8988T (cell line): ENCODE measurements at places on chromosomes 12 and 14.
A peak's percentile ranks its signal among the peaks of the same experiment; 100 is the strongest.

DNA sequence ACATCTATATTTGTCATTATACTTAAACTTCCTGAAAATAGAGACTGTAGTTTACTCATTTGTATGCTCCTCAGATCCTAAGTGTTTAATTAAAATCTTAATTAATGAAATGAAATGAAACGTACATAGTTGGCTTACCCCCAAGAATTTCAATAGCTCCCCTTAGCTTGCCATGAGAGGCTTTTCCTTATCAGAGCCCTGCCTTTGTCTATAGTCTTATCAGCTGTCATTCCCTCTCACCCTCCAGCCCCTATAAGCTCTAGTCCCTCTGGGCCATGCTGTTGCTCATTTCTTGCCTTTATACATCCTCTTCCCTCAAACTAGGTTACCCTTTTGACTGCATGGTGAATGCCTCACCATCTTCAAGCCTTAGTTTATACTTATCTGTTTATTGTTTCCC is 1.1 kb upstream of the RTRAF start:
- DNase-seq: no peak

GRCh38 chr14:53458368-53458814 is 305.3 kb upstream of the DDHD1 start:
- DNase-seq: peak; percentile 12

DNA sequence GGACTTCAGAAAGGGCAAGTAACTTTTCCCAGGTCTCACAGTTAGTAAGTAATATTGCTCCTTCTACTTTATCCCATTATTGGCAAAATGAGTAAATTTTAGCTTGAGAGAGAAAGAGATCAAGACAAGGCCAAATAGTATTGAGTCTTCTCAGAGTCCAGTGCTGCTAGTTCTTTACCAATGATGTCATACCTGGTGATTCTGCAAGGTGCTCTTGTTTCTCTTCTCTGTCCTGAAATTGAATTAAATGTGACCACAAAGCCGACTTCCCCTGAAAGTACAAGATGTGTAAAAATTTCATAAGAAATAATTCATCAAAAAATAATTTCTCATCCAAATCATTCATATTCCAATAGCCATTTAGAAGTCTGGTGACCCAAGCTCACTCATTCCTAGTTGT is 97.5 kb upstream of the SINHCAF start:
- DNase-seq: no peak

DNA sequence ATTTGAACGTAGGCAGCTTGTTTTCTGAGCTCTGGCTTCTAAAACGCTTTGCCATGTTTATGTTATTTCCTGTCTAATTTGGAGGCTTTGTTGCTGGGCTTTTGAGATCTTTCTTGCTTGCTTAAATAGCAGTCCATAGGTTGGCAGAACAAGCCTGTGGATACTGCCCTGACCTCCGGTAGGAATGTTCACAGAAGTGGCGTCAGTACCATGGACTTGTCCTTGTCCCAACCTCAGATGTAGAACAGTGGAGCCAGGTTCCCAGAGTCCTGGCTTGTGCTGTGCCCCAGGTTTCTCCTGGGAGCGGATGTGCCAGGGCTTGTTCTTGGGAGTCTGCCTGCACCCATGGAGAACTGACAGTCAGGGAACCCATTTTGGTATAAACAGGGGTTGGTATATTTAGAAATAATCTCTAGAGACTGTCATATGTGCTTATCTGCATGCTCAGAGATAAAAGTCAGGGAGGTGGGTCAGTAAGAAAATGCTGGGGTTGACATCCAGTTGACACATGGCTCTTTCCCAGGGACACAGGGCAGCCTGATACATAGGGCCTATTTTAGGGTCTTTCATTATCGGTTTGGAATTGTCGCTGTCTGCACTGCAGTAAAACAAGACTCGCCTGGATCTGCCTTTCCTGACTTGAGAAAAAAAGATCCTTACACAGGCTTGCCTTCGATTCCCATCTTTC is 22.9 kb downstream of the CACNA1C start:
- no peak for DNase-seq

GRCh38 chr14:90255871-90256270 is 482 bp upstream of the PSMC1 start:
- DNase-seq: no peak

DNA sequence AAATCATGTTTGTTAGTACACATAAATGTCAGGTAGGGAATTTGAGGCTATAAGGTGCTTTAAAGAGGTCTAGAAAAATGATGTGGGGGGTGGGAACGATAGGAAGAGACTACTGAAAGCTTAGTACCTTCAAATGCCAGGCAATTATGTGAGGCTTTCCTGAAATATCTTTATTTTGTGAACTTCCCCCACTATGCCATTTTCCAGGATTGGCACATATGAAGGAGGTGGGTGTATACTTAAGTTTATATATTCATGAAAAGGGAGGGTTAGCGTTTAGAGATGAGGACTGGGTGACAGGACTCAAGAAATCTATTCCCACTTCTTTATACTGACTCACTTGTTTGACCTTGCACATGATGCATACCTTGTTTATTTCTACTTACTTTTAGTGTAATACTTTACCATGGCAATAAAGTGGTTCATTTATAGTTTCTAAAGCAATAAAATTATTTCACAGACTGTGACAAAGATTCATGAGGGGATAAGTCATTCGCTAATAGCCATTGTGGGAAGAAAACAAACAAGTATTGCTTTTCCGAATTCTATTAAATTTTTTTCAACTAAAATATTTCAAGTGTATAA is 77.1 kb downstream of the PLEKHA5 start:
- no peak for DNase-seq

GRCh38 chr14:61645247-61645646 is 50.1 kb upstream of the HIF1A start:
- DNase-seq: no peak

DNA sequence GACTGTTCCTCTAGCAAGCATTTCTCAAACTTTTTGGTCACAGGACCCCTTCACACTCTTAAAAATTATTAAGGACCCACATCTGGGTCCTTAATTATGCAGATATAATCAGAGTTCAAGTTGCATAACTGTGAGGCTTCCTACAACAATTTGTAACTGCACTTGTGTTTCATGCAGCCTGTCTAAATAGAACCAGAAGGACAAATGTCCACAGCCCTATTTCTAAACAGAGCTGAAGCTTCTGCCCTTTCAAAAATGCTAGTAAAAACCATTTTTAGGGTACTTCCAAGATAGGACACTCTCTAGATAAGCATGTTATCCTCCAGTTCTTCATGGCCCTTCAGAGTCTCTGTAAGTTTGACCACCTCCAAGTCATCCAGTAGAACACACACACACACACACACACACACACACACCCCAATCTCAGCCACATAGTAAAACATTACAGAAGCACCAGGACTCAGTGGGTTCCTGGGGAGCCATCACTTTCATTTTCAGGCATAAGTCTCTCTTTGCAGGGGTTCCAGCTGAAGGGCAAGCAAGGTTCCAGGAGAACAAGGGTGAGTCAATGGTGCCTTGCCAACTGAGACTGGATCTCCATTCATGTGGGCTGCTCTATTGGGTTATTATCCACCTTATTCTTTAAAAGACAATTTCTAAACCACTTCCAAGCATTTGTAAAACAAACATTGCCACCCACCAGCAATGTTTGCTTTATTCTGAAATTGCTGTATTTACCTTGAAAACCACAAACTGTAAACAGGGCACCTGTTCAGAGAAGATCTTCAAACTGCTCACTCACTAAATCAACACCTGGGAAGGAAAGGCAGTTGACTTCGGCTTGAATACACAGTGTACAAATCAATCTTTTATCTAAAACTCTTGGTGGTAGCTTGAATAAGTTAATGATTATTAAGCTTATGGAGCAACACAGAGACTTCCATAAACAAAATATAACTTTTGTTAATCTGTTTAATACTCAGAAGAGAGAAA is 64.1 kb downstream of the ITPR2 start:
- no peak for DNase-seq

GRCh38 chr14:22557846-22558220 is 31.2 kb downstream of the DAD1 start:
- no peak for DNase-seq

DNA sequence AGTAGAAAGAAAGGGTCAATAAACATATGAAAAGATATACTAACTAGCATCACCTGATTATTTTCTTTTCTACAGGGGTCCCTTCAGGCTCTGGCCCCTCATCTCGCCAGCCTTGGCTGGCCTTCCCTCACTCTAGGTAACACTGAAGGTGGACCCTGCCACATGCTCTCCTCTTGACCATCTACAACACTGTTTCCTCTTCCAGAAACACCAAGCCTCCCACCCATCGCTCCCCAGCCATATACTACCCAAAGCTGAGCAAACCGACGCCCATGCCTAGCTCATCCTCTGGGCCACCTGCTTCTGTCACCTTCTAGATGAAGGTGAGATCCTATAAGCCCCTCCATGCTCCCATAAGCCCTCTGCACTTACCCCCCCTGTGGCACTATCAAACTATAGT is 14.8 kb downstream of the ANAPC5 start:
- DNase-seq: no peak

DNA sequence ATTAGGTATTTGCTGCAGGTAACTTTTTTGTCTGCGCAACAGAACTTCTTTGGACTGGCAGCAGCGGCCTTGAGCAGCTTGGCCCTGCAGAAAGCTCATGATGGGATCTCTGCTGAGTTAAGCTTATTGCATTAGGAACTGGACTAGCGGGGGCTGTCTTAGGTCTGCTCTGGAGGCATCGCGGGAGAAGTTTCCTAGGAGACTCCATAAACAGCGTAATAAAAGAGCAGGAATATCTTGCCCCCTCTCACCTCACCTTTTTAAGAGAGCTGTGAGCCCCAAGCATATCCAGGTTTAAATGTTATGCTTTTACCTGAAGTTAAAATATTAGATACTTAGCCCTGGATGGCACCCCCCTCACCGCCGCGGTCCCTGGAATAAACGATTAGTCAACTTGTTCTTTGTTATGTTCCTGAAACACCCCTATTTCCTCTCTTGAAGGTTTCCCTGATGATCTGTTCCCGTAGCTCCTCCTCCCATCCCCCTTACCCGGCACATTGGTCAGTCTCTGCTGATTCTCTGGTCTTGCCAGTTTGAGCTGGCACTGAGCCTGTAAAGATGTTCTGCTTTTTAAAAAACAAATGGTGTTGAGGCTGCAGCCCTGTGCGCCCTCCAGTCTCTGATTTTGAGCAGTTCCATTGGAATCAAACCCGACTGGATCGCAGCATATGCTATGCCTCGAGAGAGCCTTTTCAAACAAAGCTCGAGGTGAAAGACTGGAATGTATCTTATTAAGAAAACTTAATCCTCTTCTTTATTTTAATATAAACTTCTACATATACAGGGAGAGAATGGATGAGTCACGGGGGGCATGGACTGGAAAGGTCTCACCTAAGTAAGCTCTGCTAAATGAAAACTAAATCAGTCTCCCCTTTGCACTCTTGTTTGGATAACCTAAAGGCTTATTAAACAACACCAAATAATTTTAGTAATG is 1.9 kb downstream of the MLXIP start:
- peak; percentile 56 for DNase-seq

GRCh38 chr14:99936056-99936455 is 129.2 kb upstream of the EVL start:
- DNase-seq: peak; percentile 47

- no peak for DNase-seq
Measured at GRCh38 chr12:128861226-128862016, 8.1 kb downstream of the GLT1D1 start.

- DNase-seq: no peak
Measured at GRCh38 chr12:49416892-49417291, 49.6 kb downstream of the SPATS2 start.

DNA sequence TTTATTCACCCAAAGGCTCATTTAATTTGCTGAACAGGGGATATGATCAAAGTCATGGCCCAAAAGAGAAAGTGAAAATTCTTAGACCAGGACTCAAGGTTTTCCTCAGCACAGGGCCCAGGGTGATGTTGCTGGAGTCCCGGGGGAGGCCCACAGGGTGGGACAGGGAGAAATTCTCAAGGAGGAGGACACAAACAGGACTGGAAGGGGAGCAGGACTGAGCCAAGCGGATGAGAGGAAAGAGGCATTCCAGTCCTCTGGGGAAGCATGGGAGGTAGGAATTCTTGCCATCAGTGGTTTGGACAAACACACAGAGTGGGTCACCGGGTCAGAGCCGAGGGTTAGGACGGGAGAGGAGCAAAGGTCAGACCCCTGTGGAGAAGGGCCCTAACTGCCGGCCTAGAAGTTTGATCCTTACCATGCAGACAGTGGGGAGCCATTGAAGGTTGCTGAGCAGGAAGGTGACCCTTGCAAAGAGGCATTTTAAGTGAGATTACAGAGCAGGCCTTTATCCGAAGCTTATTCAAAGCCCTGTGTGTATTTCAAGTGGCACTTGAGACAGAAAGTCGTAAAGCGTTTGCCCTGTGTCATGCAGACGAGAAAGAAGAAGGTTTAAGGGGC is 68.4 kb upstream of the PTGR2 start:
- no peak for DNase-seq

DNA sequence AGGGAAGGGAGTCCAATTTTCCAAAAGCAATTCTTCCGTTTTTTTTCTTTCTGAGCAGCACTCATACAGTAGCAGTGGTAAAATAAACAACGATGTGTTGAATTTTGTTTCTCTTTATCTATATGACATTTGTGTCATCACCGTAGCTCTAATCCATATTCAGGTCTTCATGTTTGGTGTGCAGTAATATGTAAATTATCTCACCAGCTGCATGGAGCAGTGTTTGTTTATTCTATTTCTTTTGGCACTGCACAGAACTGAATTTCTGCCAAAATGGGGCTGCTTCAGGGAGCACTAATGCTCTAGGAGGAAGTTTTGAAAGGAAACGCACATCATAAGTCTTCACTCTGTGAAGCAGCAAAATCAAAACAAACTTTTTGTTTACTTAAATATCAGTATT is 130.0 kb upstream of the NPAS3 start:
- no peak for DNase-seq

- DNase-seq: no peak
Measured at GRCh38 chr14:41662780-41663472, 56.2 kb downstream of the LRFN5 start.

DNA sequence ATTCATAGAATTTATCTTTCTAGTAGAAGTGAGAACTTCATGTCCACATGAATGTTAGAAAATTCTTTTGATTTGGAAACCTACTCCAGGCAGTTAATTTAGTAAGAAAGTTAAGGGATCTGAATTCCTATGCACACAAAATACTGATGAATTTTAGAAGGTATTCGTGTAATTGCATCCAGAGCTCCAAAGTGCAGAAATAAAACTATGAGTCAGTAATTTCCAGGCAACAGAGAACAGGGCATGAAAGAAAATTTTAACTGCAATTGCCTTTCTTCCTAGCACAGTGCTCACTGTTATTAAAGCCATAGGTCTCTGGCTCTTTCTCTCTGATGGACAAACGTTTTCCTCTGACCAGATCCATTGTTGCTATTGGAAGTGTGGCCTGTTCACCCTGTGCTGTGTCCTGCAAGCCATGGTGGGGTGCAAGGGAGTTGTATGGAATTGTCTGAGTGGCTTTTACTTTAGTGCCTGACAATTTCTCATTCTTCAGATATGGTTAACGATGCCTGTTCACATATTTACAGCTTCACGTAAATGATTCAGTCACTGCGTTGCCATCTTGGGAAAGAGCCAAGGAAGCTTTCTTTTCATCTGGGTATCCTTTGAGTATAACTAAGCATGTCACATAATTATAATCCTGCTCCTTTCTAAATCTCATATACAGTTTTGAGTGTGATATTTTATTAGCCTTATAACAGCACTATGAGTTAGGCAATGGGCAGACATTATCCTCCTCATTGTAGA is 145.1 kb downstream of the ACSS3 start:
- DNase-seq: no peak

- no peak for DNase-seq
Measured at GRCh38 chr12:75790219-75790618, 241.4 kb downstream of the PHLDA1 start.
